ENCODE measurements at places on chromosomes 1 and 21.

GRCh38 chr1:89125913-89126580 lies at the start of gene GBP2:
Gene GBP2 (minus strand): TSS chr1:89126114. CDS start chr1:89121966, 4,148 bp downstream.
- DNase-seq, result peak; percentile 73

GRCh38 chr21:43292866-43293142 lies 124.0 kb downstream of the CRYAA start:
- no peak for DNase-seq

- DNase-seq, result no peak
Measured at GRCh38 chr21:32311621-32312020, 13.0 kb downstream of the MRAP start.

GRCh38 chr1:183568176-183569021 lies 21.9 kb downstream of the NCF2 start:
- no peak for DNase-seq

DNA sequence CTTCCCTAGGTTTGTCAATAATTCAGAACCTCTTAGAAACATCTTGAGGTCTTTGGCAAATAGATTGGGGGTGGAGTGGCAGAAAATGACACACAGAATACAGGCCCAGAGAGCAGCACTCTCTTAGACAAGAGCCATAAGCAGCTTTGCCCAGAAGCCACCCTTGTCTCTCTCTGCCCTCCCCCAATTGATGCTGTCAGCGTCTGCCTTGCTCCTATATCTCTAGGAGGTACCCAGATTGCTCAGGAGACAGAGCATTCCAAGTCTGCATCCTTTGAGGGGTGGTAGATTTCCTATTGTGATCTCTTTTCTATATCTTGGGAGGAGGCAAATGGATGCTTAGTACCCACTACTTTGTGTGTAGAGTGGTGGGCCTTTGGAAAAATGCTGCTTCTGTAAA lies 1.8 kb downstream of the RGL1 start:
- DNase-seq, result no peak

GRCh38 chr1:163535807-163536206 lies 214.1 kb downstream of the NUF2 start:
- DNase-seq, result peak; percentile 21

GRCh38 chr1:117067533-117068370 lies 7.6 kb downstream of the TTF2 start:
- peak; percentile 67 for DNase-seq

Data from kidney tubule cell (primary cell).